ENCODE measurements at places on chromosomes 12 and 14. TPM values are rescaled to one million over a fixed set of nuclear protein-coding genes. Genes with fewer than 3 reads are reported as not detected.

DNA sequence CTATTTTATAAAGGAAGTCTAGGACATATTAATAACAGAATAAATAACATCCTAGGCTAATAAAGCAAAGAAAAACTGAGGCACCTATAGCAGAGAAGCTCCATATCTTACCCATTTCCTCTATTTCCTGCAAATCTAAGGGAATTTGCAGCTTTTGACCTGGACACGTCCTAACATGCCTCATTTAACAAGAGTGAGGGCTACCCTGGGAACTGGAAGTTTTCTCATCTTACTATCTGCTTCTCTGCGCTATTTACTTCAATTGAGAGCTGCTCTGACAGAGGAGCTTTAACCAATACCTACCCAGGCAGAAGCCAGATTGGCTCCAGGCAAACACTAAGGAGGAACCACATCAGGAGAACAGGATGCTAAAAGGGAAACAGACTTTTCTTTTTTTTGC is 5.7 kb downstream of the YBX3 start:
- DNase-seq = no peak

- DNase-seq = peak; percentile 32
Observed at GRCh38 chr14:64910847-64911495, 3.3 kb upstream of the CHURC1 start.

STAC3 gene
- 0.14 TPM for total RNA-seq

GRCh38 chr12:121875582-121875981 is 13.0 kb upstream of the PSMD9 start:
- no peak for DNase-seq

- DNase-seq = no peak
Observed at GRCh38 chr14:28375295-28375694, 391.3 kb upstream of the FOXG1 start.

NXPH4 gene
- total RNA-seq = 0.49 TPM

HVCN1 gene
- total RNA-seq = not detected

GRCh38 chr12:110554184-110554583 is 28.9 kb downstream of the PPTC7 start:
- no peak for DNase-seq

DNA sequence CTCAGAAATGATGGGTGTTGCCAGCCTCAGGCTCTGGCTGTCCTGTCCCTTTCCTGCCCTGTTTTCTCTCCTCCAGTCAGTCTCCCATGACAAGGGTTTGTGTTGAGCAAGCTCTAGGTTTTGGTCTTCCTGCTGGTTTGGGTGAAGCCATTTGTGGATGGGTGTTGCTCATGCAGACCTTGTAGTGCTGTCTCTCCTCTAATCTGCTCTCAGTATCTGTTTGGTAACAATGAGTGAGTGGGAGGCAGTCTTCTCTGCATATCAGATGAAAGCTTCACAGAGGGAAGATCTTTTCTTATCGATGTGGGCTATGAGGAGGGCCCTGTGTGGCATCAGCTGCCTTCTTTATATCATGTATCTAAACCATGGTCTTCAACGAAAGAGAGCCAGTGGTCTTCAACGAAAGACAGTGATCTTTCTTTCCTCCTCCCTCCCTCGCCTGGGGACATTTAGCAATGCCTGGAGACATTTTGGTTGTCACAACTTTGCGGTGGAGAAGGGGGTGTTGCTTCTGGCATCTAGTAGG is 3.6 kb downstream of the CMA1 start:
- no peak for DNase-seq

DNA sequence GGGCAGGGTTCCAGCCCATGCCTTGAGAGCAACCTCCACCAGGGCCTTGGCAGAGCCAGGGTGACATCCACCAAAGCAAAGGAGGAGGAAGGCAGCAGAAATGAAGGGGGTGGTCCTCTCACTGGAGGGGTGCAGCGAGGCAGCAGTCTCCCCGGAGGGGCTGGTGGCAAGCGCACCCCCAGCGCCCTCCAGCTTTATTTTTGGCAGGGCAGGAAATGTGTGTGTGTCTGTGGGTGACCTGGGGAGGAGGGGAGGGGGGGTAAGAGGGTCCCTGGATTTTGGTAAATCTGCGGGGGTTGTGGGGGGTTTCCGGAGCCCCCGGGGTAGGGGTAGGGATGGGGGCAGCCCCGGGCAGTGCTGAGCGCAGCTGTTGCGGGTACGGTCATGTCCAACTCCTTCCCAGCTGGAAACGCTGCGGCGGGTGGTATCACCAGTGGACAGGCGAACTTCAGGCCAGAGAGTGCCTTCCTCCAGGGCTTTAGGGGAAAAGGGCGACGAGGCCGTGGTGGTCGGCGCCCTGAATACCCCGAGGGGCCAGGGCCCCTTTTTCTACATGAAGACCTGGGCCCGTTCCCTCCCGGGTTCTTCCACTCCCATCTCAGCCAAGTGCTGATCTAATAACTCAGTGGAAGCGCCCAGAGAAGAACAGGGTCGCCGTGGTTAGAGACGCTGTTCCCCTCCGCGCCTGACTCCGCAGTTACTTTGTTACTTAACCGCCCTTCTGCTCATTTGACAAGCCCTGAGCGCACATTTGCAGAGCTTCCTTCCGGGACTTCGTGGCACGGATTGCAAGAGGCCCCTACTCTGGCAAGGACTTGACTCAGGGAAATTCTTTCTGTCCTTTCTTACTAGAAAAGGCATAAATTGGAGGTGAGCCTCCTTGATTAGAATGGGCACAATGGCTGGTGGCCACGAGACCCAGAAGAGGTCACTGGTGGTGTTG is 55.2 kb downstream of the FOS start:
- no peak for DNase-seq

GRCh38 chr12:54924972-54925707 is 59.4 kb downstream of the TESPA1 start:
- no peak for DNase-seq

GRCh38 chr14:76644855-76645518 is 116.3 kb upstream of the VASH1 start:
- DNase-seq = peak; percentile 12

DNA sequence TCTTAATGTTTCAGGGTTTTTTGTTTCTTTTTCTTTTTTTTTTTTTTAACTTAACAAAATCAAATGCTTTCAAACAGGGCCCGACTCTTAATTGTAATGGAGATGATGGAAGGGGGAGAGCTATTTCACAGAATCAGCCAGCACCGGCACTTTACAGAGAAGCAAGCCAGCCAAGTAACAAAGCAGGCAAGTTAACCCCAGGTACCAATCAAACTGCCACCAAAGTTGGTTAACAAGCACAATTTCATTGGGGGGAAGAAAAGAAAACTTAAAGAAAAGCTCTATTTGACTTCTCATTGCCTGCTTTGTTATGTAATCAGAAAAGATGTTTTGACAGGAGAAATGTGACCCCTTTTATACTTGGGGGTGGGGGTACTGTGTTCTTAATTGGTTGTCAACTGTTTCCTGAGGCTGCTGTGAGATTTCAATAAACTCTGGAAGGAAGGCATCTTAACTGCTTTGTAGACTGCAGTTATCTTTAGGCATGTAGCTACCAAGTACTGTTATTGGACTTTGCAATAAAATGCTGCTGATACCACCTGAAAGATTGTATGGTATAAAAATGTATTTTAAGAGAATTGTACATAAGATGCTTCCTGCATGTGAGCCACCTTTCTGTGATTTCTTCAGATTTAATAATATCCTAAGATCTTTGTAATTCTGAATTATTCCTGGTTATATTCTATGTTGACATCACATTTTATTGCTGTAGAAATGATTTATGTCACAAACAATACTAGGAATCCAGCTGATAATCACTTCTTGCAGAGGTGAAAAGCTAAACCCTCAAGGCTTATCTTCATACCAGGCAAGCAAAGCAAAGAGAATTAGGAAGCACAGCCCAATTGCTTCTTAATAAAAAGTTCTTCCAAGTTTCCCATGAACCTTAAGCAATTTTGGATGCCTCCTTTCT is 26.9 kb downstream of the MAPKAPK5 start:
- no peak for DNase-seq

MDGA2 gene
- not detected for total RNA-seq

MUCL1 gene
- not detected for total RNA-seq

GRCh38 chr14:105855246-105855892 is 329.0 kb downstream of the TMEM121 start:
- DNase-seq = no peak

- no peak for DNase-seq
Observed at GRCh38 chr12:11622876-11623281, 26.6 kb upstream of the ETV6 start.

- DNase-seq = no peak
Observed at GRCh38 chr14:21320913-21321312, 41.0 kb downstream of the RPGRIP1 start.

LIN7A gene
- total RNA-seq = not detected

DNA sequence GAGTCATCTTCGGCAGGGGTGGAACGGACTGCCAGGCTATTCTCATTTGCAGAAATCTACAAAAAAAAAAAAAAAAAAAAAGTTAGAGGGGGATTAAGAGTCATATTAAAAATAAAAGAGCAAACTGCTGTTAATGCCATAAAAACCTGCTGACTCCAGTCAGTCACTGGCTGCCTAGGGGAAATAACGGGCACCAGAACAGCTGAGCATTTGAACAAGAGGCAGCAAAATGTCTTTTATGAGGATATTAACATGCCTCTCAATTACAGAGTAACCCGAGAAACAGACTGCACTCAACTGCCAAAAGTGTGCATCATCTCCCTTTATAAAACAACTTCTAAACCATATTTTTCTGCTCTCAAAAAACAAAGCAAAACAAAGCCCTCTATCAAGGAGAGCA is 28.7 kb upstream of the CERS5 start:
- DNase-seq = no peak

RNASE3 gene
- not detected for total RNA-seq

KRT73 gene
- not detected for total RNA-seq

DNA sequence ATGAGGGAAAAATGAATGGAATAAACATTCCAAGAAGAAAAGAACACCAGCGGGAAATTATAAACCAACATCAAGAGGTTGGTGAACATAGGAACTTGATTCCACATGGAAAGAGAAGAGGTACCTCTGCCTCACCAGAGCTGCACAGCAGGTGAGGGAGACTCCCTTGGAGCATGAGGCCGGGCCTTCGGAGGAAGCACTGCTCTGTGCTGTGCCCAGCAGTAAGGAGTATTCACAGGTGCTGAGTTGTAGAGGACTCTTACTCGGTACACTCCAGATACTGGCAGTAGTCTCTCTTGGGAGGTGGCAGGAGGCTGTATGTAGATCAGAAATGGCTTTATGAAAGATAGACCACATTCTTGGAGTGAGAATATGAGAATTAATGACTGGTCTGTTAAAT is 76.0 kb downstream of the NPAS3 start:
- DNase-seq = no peak

Measured in G401 (cell line).